RCC 7860 (cell line): ENCODE measurements at places on chromosomes 7 and 10.

- no peak for DNase-seq
Measured at GRCh38 chr7:11573128-11573750, 258.8 kb downstream of the THSD7A start.

- DNase-seq, result no peak
Measured at GRCh38 chr10:3554121-3554522, 230.9 kb downstream of the KLF6 start.

DNA sequence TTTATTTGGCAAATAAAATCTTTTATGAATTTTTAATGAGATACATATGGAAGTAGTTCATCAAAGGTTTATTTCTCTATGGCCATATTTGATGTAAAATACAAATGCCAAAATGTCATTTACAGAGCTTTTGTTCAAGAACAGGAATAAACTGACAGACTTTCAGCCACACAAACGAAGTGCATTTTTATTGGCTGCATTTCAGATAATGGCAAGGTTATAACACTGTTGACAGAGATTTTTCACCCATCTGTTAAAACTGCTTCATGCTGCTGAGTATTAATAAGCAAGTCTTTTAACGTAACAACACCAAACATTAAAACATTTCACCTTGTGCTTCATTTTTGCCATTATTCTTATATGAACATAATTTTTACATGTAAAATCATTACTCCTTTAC, 254.4 kb downstream of the ANKRD7 start:
- DNase-seq, result no peak

- DNase-seq, result no peak
Measured at GRCh38 chr10:6047847-6048246, 14.3 kb downstream of the IL2RA start.

DNA sequence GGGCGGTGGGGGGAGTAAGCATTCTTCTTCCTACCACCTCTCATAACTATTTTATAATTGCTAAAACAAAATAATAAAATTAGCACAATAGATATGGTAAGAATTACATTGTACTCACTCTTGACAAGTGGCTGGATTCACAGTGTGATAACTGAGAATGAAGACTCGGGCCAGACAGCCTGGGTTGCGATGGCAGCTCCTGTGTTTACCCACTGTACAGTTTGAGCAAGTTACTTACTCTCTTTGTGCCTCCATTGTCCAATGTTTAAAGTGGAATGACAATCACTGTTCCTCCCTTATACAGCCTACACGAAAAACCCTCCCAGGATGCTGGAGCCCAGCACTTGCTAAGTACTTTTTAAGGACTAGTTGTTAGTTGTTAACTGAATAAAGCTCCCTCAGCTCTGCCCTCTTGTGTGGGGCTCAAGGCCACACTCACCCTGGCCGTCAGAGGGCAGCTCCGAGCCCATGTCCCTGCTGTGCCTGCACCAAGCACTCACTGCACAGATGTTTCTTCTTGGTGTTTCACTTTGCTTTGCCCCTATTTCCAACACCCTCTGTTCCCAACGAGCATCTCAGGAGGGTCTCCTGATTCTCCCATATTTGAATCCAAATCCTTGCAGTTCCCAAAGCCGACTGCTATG, 56.4 kb upstream of the NPS start:
- no peak for DNase-seq

- DNase-seq, result no peak
Measured at GRCh38 chr7:26925768-26926167, 61.4 kb upstream of the SKAP2 start.

- DNase-seq, result no peak
Measured at GRCh38 chr10:63646491-63646890, 125.3 kb downstream of the REEP3 start.

- DNase-seq, result no peak
Measured at GRCh38 chr7:131157530-131158243, 170.0 kb upstream of the MKLN1 start.

GRCh38 chr7:19209166-19209696, 64.0 kb upstream of the FERD3L start:
- no peak for DNase-seq

DNA sequence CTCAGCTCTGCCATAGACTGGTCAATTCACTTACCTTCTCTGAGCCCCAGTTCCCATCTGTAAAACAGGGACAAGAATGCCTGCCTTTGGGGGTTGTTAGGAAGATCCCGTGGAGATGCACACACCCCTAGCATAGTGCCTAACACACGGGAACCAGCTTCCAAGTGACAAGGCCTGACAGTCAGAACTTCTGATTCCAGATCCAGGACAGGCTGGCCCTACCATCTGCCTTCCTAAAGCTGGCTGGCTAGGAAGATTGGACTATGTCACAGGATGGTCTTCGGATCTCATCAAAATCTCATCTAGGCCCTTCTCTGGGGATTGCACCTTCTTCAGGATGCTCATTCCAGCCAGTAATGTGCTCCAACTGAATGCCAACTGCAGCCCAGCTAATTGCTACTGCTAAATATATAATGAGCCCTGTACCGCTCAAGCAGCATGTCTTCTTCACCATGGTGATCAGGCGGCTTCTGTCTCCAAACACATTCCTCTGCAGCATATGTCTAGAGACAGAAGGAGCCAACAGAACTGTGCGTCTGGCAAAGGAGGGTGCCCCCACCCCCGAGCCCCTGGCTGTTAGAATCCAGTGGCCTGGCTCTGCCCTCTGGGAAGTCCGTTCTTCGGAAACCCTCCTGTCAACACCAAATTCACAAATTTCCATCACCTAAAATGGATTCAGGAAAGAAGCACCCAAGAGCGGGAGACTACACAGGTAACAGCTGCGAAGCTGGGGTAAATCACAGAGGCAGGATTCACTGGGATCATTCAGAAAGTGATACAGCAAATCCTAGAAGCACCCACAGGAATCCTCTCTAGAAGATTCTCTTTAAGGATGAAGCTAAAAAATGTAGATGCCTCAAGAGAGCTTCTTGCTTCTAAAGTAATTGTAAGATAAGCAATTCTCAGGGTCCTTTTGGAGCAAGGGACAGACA, 142.1 kb upstream of the EEPD1 start:
- DNase-seq, result no peak
